Activated T-cell treated with anti-CD3 and anti-CD28 coated beads, Interleukin-2, amount 50 U/mL, for 72 hours (primary cell): ENCODE measurements at places on chromosomes 5 and 9. TPM values are rescaled to one million over a fixed set of nuclear protein-coding genes. Genes with fewer than 3 reads are reported as not detected.

Gene SLC6A19
- total RNA-seq = not detected

GRCh38 chr5:103849934-103850333 lies 287.3 kb upstream of the NUDT12 start:
- no peaks in the 10 kb centered on the region for H3K36me3 ChIP-seq
- no peak overlapping the region for H3K4me3 ChIP-seq
- no peak for DNase-seq
- H3K4me1 ChIP-seq = no peaks in the 10 kb centered on the region

- H3K36me3 ChIP-seq = no peaks in the 10 kb centered on the region
- H3K27me3 ChIP-seq = peaks cover 18% of the 10 kb centered on the region
- H3K27ac ChIP-seq = peak within 1 kb of the TSS; percentile 77
- peak; percentile 87 for DNase-seq
- H3K4me1 ChIP-seq = peaks cover 22% of the 10 kb centered on the region
Observed at GRCh38 chr5:10563945-10564837, at the start of gene ANKRD33B. ANKRD33B (plus strand) TSS chr5:10564070; CDS start chr5:10564468, 398 bp downstream.

GRCh38 chr5:150263801-150264621 lies 25.6 kb downstream of the CAMK2A start:
- H3K4me1 ChIP-seq = no peaks in the 10 kb centered on the region
- H3K4me3 ChIP-seq = no peak overlapping the region
- no peak for DNase-seq
- H3K36me3 ChIP-seq = no peaks in the 10 kb centered on the region
- H3K27ac ChIP-seq = no peak overlapping the region

Gene SV2C
- total RNA-seq = 0.19 TPM

Gene ADGRV1
- 0.12 TPM for total RNA-seq

Gene CNTNAP3B
- not detected for total RNA-seq
